Stimulated activated CD4-positive, alpha-beta T cell treated with anti-CD3 and anti-CD28 coated beads, Interleukin-2, amount 100 ng/mL, for 24 hours (primary cell): ENCODE measurements at places on chromosomes 3 and 15.
A peak's percentile ranks its signal among the peaks of the same experiment; 100 is the strongest.

DNA sequence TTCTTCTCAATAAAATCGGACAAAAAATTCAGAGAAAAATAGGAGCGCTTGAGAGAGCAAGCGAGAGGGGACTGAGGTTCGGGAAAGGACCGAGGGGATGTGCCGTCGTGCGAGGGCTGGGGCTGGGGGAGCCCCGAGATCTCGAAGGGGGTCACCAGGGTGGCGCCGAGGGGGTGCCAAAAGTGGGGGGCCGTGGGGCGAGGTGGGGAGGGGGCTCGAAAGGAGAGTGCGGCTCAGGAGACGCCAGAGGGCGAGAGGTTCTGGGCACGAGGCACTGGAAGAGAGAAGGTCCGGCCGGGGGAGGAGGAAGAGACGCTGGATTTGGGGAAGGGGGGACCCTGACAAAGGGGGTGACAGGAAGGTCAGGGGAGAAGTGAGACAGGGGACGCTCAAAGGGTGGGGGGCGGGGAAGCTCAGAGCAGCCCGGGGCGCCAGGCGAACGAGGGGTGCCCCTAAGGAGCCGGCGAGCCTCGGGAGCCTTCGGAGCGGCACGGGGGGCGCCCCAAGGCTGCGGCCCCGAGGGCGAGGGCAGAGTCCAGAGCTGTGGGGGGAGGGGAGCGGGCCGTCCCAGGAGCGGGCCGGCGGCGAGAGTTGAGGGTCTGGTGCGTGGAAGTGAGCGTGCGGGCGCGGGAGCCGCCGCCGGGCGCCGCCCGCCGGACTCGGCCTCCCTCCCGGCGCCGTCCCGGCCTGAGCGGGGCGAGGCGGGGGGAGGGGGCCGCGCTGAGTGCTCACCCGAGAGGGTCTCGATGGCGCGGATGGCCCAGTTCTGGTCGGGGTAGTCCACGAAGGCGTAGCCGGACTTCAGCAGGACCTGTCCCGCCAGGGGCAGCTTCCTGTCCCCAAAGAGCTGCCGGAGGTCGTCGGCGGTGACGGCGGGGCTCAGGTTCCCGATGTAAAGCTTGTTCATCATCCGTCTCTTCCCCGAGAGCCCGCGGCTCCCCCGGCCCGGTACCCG lies 514 bp downstream of the IGF2BP2 start:
- DNase-seq = no peak

- DNase-seq = peak; percentile 52
Observed at GRCh38 chr15:69031013-69032001, 16.8 kb downstream of the NOX5 start.

DNA sequence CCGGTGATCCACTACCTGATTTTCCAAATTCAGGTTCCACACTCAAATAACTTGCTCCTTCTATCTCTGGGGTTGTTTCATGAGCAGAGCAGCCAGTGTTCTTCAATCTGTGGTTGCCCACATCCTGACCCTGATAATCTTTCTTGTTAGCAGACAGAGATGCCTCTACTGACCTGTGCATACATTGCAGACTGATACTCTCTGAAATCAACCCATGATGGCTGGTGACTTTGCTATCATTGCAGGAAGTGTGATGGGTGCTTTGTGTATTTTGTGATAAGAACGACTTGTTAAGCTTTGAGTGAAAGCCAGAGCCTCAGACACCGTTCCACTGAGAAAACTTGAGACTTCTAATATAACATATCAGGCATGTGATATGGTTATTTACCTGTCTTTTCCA lies 39.9 kb downstream of the GATM start:
- DNase-seq = no peak

DNA sequence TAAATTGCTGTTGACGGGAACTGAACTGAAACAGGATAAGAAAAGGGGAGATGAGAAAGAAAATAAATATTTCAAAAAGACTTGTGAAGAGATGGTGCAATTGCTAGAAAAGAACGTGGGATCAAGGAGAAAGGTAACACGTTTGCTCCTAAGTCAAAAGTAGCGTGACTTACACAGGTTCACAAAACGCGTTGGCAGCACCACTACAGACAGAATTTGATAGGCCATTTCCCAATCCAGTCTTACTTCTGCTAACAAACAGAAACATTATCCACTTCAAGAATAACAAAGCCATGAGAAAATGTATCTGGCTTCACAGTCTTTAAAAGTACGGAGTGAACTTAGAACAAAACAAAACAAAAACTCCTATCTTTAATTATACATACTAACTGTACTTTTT lies 75.5 kb downstream of the DPH6 start:
- DNase-seq = no peak

GRCh38 chr3:8576841-8577571 lies 67.6 kb downstream of the SSUH2 start:
- DNase-seq = no peak

- no peak for DNase-seq
Observed at GRCh38 chr15:38470816-38471215, 16.9 kb downstream of the FAM98B start.

GRCh38 chr3:186442162-186442561 lies 80.1 kb upstream of the DGKG start:
- no peak for DNase-seq

DNA sequence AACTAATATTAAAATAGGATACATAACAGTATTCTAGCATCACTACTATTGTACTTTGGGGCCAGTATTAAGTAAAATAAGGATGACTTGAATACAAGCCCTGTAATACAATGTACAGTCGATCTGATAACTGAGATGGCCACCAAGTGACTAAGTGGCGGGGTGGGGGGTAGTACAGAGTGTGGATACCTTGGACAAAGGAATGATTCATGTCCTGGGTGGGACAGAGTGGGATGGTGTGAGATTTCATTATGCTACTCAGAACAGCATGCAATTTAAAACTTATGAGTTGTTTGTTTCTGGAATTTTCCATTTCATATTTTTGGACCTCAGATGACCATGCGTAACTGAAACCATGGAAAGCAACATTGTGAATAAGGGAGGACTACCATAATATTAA lies 46.0 kb downstream of the SLC7A14 start:
- DNase-seq = no peak

GRCh38 chr3:175404621-175405020 lies 545.5 kb downstream of the NAALADL2 start:
- no peak for DNase-seq

DNA sequence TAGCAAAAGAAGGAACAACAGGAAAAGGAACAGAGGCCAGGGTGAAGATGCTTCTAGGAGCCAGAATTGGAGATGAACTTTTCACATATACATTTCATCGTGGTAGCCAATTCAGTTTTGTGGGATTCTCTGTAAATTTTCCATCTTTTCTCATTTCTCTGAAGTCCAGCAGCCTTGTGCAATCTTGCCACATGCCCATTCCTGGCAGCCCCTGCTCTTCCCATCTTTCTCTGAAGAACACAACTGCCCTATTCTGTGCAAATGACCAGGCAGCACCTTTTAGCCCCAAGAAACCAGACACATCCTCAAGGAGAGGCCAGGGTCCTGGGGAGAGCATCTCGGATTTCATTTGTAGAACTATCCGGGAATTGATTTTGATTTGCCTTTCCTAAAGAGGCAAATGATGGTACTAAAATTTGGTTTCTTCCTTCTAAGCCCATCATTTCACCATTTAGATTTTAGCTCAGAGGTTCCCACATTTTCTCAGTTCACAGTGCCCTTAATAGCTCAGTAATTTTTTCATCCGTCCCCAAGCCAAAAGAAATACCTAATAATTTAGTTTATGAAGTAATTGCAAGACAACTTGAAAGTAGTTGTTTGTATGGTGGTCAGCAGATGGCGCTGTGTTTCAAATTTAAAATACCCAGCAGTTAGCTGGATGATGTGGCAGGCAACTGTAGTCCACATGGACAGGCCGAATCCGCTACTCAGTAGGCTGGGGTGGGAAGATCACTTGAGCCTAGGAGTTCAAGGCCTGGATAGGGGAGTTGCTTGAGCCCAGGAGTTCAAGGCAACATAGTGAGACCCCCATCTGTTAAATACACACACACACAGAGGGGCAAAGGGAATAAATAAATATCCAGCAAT lies 61.3 kb upstream of the ACKR4 start:
- peak; percentile 68 for DNase-seq

DNA sequence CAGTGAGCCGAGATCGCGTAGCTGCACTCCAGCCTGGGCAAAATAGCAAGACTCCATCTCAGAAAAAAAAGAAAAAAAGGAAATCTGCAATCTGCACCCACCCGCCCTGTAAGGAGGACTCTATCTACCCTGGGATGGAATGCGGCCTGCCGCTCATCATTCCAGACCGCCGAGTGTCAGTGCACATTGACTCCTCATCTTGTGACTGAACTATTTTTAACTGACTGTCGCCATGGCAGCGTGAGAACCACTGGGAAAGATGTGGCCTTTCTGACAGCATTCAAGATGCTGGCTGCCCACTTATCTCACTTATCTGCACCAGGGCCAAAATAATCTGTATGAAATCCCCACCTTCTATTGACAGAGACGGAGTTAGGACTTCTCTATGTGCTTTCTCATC lies 38.8 kb upstream of the ANKRD34C start:
- DNase-seq = no peak

DNA sequence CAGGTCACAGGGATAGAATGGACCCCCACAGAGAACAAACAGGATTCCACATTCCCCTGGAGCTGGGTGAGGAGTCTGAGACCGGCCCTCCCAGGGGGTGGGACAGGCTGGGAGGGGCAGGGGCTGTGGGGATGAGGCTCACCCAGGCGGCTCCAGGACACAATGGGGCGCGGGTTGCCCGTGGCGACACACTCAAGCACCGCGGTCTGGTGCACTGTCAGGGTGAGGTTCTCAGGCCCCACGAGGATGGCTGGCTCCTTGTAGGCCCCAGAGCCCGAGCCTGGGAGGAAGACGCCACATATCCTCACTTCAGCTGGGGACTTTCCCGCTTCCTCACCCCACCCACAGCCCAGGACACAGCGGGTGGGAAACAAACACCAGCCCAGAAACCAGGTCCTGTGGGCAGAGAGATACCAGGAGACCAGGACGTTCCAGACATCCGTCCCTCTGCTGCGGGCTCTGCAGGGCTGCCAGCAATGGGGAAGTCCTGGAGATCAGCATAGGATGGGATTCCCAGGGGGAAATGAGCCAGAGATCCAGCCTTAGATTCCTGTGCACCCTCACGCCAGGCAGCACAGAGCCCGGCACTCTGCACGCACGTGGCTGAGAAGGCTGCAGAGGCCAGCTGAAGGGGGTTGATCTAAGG lies 30.2 kb downstream of the RNU5B-1 start:
- no peak for DNase-seq

DNA sequence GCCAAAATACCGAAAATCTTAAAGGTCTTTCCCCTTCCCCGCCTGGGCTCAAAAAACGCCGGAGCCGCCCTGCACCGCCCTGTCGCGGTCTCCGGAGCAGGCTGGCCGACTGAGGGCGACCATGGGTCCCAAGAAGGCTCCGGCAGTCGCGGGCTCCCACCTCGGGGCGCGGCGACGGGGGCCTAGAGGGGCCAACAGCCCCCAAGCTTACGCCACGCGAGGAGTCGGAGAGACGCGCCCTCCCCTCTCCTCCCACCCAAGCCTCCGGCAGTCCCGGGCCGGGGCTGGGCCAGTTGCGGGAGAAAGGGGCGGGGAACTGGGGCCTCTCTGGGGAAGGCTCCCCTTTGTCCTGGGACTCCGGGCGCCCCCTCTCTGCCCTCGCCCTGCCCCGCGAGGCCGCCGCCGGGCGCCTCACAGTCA lies 69.2 kb downstream of the GOLGA8B start:
- DNase-seq = peak; percentile 25

GRCh38 chr15:74793135-74794028 lies 11.5 kb downstream of the CSK start:
- peak; percentile 78 for DNase-seq

GRCh38 chr3:111870620-111871019 lies 11.6 kb downstream of the PHLDB2 start:
- no peak for DNase-seq

- DNase-seq = no peak
Observed at GRCh38 chr3:4841225-4841624, 138.0 kb upstream of the BHLHE40 start.

- DNase-seq = no peak
Observed at GRCh38 chr15:90883526-90883975, 753 bp upstream of the FES start.
